LNCaP clone FGC (cell line): ENCODE measurements at places on chromosomes 1 and 21.

DNA sequence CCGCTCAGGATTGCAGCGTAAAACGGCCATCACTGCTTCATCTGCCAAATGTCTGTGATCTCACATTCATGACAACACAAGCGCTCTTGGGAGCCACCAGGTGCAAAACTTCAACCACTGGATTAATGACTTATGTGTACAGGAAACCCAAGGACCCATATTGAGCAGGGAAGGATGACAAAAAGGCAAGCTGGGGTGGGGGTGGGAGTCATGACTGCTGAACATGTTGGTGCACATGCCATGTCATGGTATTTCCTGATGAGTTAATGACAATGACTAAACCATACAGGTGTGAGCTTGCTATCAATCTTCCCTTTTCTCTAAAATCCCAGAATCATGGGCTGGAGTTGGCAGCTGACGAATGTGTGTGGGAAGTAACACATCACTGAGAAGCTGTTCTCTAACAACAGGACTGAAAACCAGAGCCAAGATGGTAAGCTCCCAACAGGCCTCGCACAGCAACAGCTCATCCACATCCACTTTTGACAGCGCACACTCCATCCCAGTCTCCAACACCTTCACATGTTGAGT is 3.1 kb upstream of the SH2D5 start:
- no peak for DNase-seq

DNA sequence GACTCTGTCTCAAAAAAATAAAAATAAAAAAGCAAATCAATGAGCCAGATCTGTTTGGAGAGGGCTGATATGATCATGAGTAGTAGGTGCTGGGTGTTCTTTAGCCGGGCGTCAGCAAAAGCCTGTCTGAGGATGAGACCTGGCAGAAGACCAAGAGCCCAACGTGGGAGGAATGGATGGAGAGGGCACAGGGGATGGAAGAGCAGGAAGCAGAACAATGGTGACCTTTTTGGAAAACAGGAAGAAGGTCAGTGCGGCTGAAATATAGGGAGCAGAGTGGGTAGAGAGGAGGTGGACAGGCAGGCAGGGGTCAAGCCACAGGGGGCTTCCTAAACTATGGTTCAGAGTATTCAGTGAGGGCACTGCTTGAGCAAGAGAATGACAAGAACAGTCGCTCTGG is 30.9 kb downstream of the VWA5B1 start:
- no peak for DNase-seq

DNA sequence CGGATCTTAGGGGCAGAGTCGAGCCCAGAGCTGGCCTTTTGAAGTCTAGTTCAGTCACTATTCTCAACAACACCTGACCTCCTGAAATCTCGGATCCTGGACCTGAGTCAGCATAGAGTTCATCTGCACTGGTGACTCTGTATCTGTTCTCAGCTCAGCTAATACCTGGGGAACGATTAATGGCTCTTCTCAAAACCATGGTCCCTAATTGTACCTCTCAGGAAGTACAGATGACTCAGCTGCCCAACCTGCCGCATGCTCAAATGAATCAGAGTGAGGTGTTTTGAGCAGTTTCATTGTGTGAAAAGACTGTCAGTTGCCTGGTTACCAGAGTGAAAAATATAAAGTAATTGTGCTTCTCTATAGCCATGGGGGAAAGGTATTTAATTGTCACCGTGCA is 89.2 kb downstream of the SLC35F3 start:
- no peak for DNase-seq

DNA sequence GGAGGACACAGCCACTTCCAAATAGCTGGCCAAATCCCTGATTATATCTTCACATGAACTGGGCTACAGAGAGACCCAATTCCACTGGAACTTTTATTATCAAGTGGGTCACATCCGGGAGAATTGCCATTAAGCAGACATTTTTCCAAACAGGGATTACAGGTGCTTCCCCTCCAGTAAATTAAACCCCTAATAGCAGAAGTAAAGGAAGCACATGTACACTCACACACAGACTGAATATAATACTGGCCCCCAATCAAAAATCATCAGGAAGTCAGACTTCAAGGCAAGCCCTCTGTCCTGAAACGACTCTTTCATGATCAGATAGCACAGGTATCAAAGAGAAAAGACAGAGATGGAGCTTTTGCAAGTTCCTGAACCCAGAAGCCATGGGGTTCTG is 118.6 kb upstream of the PPP2R5A start:
- no peak for DNase-seq
